Stimulated activated CD8-positive, alpha-beta memory T cell treated with anti-CD3 and anti-CD28 coated beads, Interleukin-4, amount 100 ng/mL, for 4 hours (primary cell): ENCODE measurements at places on chromosomes 7 and 10.

GRCh38 chr7:92837000-92837749, 802 bp upstream of the CDK6 start:
- DNase-seq, result no peak

- DNase-seq, result no peak
Observed at GRCh38 chr10:123868038-123869019, 23.3 kb downstream of the CPXM2 start.

DNA sequence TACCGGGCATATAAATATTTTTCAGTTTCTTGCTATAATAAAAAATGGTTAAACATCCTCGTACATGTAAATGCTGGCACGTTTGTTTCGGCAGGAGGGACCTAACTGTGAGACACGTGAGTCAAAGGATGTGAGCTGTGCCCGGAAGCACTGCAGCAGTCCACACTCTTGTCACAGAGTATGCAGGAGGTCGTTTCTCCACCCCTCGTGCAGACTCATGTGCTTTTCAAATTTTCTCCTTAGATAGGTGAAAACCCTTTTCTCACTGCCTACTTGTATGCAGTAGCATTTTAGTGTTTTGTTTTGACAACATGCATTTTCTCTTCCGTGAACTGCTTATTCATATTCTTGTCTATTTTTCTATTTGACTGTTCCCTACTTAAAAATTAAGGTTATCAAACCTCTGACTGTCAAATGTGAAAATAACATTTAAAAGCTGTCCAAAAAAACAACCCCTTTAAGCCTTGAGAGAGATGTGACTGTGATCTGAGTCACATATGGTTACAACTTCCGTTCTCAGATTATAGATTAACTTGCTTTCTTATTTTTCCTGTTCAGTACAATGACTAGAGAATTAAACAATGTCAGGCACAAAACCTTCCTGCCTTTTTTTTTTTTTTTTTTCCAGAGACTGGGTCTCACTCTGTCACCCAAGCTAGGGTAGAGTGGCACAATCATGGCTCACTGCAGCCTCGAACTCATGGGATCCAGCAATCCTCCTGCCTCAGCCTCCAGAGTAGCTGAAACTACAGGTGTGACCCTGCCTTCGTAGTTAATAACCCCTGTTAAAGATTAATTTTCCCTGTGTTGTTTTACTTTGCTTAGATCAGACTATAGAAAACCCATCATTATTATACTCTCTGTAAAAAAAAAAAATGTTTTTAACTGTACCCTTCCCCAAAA, 45.1 kb downstream of the DPY19L1 start:
- no peak for DNase-seq

GRCh38 chr7:158107806-158108205, 479.8 kb downstream of the PTPRN2 start:
- DNase-seq, result no peak

DNA sequence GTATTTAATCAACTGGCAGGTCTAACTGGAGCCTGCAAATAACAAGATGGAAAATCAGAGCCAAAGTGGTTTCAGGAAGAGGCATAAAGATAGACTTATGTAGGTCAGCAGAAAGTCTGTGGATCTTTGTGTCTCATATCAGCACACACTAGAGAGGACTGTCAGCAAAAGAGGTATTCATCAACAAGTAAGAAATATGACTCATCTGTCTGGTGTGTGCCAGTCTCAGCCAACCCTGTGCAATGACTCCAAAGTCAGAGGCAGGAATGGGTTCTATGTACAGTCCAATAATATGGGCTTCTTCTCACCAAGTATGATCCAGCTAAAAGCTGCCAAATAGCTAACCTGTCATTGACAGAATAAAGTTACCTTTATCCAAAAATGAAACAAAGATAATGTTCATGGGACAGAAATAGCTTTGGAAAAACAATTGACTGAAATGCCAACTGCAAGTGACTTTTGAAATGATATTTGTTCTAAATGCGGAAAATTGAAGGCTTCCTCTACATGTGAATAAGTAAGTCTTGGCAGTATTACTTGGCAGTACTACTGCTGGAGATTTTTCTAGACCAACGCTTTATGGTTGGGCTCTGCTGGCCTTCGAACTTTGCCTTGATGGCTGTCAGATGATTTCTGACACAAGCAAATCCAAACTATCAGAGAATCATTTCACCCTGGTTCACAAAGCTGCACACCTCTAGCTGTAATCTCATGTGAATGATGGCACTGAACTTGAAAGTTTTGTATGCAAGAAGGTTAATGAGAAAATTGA, 272.3 kb upstream of the SEMA3C start:
- no peak for DNase-seq

GRCh38 chr10:113100281-113100680, 150.2 kb downstream of the TCF7L2 start:
- DNase-seq, result no peak

DNA sequence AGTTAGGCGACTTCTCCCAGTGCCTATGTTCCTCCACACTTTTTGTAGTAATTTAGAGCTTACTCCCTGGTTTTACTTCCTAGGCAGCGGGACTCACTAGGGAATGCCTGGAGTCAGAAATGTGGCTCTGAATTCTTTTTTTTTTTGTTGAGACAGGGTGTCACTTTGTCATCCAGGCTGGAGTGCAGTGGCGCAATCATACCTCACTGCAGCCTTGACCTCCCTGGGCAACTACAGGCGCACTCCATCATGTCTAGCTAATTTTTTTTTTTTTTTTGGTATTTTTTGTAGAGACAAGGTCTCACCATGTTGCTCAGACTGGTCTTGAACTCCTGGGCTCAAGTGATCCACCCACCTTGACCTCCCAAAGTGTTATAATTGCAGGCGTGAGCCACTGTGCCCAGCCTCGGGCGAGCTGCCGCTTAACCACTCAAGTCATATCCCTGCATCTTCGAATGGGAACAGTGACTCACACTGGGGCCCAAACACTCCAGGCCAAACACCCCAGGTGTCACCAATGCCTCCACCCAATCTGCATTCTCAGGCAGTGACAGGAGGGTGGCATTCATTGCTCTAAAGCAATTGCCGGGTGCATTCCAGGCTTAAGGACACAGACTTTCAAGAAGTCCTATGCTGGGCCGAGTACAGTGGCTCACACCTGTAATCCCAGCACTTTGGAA, 19.6 kb downstream of the RGS10 start:
- no peak for DNase-seq

- DNase-seq, result no peak
Observed at GRCh38 chr10:59793919-59794318, 40.7 kb upstream of the MRLN start.

DNA sequence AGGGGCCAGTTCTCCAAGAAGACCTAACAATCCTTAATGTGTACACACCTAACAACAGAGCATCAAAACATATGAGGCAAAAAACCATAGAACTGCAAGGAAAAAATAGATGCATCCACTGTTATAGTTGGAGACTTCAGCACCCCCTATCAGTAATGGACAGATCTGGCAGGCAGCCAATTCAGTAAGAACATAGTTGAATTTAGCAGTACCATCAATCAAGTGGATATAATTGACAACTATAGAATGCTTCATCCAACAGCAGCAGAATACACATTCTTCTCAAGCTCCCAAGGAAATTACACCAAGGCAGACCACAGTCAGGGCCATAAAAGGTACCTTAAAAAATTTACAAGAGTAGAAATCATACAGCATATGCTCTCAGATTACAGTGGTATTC, 42.2 kb downstream of the POLL start:
- DNase-seq, result no peak

GRCh38 chr10:21724020-21724589, 190.1 kb downstream of the MLLT10 start:
- no peak for DNase-seq

DNA sequence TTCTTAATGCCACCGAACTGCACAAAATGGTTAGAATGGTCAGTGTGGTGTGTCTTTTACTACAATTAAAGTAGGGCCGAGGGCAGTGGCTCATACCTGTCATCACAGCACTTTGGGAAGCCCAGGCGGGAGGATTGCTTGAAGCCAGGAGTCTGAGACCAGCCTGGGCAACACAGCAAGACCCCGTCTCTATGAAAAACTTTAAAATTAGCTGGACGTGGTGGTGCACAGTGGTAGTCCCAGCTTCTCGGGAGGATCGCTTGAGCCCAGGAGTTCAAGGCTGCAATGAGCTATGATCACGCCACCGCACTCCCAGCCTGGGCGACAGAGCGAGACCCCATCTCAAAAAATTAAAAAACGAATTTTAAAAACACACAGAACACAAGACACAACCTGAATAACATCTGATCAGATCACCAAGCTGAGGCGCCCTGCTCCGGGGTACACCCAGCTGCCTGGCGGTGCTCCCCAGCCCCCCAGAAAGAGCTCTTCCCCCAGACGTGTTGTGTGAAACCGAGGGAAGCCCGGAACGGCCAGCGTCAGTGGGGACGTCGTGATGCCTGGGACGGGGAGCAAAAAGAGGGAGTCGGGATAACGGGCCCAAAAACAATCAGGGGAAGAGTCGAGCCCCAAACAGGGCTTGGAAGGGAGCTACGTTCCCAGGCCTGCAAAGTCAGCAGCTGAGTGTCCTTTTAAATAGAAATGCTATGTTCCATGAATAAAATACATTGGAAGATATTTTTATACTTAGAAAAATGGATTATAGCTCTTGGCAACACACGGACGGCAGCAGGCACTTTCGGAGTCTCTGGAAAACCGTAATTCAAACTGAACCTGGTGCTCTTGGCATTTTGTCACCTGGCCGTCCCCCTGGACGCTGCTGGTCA, 80.7 kb upstream of the PDGFA start:
- DNase-seq, result no peak

DNA sequence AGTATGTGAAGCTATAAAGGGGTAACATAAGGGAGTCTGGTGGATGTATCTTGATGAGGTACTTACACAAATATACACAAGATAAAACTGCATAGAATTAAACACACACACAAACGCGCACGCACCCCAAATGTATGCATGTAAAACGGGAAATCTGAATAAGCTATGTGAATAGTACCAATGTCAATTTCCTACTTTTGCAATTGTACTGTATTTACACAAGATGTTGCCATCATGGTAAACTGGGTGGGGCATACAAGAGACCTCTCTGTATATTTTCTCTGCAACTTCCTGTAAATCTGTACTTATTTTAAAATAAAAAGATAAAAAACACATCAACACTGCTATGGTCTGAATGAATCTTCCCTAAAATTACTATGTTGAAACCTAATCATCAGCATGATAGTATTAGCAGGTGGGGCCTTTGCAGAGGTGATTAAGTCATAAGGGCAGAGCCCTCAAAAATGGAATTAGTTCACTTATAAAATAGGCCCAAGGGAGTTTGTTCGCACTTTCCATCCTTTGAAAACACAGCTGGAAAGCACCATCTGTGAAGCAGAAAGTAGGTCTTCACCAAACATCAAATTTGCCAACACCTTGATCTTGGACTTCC, 30.1 kb downstream of the TPK1 start:
- DNase-seq, result no peak

DNA sequence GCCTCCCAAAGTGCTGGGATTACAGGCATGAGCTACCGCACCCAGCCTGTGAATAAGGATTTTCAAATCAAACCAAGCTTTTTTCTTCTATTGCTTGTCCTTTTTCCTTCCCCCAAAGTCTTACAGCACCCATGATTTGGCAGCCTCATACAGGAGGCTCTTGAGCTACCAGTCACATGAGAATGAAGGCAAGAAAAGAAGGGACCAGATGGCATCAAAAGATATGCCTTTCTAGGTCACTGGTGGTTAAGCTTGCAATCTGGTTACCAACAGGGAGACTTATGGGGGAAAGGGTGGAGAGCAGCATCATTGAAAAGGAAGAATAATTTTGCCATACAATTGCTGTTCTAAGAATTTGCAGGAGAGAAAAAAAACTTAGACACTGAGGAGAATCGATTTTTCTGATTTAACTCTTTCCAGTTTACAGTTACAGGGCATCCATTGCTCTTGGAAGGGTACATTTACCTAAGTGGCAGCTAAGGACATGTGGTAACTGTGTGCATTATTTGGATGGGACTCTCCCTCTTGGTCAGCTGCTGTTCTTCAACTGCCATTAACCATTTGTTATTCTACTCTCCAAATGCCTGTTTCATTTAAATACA, 29.5 kb downstream of the SMNDC1 start:
- no peak for DNase-seq

- DNase-seq, result no peak
Observed at GRCh38 chr7:138195151-138195571, 118.9 kb downstream of the AKR1D1 start.

DNA sequence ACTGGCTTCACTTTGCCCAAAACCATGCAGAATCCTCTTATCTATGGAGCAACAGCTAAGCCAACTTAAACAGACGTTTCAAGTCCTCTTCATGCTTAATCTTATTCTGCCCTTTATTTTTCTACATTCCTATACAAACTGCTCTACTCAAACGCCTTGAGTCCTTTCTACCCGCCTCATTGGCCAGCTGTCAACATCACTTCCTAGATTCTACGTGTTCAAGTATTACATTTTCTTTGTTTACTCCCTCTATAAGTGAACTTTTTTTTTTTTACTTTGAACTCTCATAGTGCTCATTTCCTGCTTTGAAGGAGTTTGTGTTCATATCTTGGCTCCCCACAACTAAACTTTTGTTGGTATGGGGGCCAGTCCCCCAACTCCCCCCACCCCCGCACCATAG, 28.9 kb upstream of the SLC26A5 start:
- DNase-seq, result no peak

- DNase-seq, result peak; percentile 15
Observed at GRCh38 chr10:112951359-112952281, 1.6 kb downstream of the TCF7L2 start.

DNA sequence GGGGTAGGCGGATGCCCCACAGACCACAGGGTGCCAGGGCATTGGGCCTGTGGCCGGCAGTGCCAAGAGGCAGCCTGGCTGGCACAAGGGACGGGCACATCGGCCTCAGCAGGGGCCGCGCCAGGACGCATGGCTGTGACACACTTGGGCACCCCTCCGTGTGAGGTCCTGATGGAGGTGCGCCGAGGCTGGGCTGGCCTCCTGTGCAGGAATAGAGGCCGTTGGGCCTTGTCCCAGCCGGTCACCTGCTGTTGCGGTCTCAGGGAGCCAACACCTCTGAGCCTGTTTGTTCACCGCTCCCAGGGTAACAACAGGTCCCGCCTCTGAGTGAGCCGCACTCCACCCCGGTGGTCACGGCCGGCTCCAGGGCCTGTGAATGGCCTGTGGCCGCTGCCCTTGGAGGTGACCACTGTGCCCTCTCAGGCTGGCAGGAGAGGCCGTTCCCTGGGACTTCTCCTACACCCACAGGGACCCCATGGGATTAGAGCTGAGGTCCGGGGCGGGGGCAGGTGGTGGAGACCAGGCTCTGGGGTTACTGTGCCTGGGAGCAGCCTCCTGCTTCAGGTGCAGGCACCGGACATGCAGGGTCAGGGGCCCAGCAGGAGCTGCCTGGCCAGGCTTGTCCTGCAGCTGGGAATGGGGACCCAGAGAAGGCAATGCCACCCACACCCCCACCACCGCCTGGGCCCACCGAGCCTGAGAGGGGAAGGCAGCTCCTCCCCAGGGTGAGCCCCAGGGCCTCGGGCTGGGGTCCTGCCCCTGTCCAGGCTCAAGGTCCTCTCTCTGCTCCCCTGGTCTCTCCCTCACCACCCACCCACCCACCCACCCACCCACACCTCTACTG, 12.0 kb downstream of the PWWP2B start:
- no peak for DNase-seq
